ENCODE measurements at places on chromosomes 5 and 9.

DNA sequence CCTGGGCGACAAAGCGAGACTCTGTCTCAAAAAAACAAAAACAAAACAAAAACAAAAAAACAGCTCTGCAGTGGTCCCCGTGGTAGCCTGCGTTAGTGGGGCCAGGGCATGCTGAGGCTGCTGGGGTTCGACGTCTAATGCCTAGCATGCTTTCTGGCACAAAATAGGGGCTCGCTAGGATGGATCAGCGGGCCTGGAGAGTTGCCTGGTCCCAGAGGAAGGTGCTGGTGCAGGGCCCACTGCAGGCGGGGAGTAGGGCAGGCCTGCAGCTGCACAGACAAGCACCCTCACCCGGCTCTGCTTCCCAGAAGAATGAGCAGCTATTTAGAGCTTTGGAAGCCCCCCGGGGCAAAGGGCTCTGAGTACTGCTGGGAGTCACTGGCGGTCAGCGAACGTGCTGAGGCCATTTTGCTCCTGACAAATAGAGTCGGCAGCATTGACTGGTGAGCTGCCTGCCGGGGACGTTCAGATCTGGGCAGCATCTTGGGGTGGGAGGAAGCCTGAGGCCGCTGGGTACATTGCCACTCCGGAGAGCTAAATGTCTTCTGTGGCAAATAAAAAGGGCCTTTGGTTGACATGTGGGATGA is 126.7 kb downstream of the OLFM1 start:
- DNase-seq: no peak

DNA sequence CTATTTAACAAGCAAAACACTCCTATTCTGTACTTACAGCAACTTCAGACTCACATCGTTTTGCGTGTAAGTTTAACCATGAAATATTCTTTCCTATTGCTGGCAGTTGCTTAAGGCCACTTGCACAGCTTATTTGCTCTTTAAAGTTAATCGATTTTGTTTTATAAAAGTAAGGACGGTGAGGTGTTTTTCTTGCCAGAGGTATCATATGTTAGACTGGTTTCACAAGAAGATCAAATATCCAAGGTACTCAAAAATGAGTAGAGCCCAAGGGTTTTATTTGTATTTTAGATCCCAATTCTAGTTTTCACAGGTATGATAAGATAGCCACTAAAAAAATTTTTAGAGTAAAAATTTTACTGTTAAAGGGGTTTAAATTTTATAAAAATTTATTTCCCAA is 16.2 kb downstream of the CLINT1 start:
- no peak for DNase-seq

DNA sequence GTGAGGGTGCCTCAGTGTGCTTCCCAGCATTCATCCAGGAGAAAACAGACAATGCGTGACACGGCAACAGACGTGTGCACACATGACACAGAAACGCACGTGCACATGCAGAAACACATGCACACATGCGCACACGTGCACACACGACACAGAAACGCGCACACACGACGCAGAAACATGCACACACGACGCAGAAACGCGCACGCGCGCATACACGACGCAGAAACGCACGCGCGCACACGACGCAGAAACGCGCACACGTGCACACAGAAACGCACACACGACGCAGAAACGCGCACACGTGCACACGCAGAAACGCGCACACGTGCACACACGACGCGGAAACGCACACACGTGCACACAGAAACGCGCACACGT is 16.5 kb downstream of the TPPP start:
- no peak for DNase-seq

DNA sequence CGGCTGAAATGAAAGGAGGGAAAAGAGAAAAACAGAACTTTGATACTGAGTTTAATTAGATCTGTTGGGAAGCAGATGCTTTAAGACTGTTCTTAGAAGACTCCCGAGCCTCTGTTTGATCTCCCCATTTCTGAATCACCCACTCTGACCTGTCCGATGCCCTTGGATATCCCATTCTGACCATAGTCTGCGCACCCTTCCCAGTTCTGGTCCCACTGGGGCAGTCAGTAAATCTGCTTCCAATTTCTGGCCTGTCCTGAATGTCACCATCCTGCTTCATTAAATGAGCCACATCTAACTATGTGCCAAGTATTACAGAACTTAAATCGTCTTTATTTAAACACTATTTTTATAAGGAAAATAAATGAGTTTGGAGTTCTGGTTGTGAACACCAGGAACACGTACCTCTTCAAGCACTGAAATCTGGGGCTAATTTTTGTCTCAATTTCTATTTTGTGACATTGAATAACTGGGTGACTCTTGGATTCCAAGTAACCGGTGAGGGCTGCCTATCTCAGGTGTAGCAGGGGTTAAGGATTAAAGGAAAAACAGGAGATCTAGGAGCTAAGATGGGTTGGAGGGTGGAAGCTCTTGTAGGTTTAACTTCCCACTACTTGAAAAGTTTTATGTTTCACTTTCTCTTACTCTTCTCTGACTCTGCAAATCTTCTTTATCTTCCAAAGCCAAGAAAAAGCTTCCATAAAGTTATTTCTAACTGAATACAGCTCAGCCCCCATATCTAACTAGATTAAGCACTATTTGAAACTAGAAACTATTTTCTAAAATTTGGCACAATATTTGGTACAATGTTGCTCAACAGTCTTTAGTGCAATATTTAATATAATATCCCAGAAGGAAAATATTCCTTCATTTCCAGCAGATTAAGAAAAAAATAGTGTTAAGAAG is 40.1 kb downstream of the ALDH1A1 start:
- DNase-seq: no peak

DNA sequence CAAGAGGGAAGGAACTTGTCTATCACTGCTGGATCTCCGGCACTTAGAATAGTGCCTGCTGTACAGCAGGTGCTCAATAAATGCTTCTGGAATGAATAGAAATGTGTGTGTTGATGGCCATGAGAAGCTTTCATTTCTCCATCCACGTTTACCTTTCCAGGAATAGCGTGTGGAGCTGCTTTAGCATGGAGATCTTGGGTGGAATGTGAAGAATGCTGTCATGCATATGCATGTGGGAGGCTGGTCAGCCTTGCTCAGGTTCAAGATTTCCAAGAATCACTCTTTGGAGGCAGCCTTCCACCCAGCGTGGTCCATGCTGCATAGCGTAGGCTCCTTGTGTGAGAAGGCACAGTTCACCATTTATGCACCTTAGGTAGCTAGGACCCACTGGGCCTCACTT is 19.2 kb downstream of the COL15A1 start:
- no peak for DNase-seq
